ENCODE measurements at places on chromosomes 6 and 20.

GRCh38 chr6:160261991-160262680 is 3.5 kb upstream of the SLC22A2 start:
- no peak for DNase-seq

DNA sequence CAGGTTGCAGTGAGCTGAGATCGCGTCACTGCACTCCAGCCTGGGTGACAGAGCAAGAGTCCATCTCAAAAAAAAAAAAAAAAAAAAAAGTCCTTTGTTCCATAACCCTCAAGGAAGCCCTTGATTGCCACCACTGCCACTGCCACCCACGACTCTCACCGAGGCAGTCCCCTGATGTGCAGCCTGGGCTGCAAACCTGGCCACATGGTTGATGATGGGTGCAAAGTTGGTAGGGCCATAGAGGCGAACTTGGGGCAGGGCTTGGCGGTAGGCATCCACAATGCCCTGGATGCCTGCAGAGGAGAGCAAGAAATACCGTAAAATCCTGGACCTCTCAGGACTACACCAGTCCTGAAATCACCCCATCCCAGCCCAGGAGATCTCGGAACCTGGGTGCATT is 11.5 kb downstream of the SPAG4 start:
- no peak for DNase-seq

- DNase-seq: no peak
These were observed 166.1 kb downstream of the THBS2 start for GRCh38 chr6:169087443-169088041.

DNA sequence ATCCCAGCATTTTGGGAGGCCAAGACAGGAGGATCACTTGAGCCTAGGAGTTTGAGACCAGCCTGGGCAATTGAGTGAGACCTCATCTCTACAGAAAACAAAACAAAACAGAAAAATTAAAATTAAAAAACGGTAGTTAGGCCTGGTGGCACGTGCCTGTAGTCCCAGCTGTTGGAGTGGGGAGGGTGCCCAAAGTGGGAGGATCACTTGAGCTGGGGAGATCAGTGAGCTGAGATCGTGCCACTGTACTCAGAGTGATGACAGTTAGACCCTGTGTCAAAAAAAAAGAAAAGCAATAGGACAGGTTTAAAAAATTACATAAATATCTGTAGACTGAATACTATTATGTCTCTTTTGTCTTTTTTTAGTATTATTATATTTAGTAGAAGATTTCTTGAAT is 64.3 kb downstream of the ITCH start:
- DNase-seq: no peak

GRCh38 chr6:43088654-43089056 is 12.5 kb downstream of the PTK7 start:
- no peak for DNase-seq

- DNase-seq: no peak
These were observed 20.0 kb downstream of the PNLDC1 start for GRCh38 chr6:159819932-159820640.

DNA sequence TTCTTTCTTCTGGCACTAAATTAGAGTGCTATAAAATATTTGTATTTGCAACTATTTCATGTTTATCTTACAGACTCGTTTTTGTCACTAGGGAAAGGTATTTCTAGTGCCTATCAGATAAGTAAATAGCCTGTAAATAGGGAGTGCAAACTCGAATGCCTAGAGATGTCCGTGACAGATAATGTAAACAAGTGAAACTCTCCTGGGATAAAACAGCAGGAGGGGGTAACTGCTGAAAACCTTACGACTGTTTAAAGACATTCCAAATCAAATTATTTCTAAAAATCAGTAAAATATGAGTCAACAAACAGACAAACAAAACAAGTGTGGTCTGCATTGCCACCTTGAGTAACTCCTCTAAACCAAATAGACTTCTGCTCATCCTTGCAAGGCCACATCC is 932.1 kb downstream of the EYS start:
- no peak for DNase-seq

GRCh38 chr6:30683183-30683979 is 3.1 kb downstream of the PPP1R18 start:
- no peak for DNase-seq

- no peak for DNase-seq
These were observed 43.1 kb downstream of the FOXC1 start for GRCh38 chr6:1652842-1653241.

DNA sequence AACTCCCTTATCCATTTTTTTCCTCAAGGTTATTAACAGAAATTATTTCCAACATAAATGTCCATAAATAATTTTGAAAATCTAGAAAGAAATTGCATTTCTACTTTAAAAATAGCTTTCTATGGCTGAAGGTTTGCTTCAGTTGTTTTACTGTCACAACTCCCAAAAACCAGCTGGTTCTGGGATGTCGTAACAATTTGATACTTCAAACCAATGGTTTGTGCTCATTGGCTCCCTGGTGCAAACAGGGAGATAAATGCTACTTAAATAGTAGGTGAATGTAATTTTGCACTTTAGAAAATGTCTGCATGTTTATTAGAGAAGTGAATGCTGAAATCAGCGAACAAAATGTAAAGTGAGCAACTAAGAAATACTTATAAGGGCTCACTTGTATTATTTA is 31.1 kb downstream of the LAMA2 start:
- no peak for DNase-seq

DNA sequence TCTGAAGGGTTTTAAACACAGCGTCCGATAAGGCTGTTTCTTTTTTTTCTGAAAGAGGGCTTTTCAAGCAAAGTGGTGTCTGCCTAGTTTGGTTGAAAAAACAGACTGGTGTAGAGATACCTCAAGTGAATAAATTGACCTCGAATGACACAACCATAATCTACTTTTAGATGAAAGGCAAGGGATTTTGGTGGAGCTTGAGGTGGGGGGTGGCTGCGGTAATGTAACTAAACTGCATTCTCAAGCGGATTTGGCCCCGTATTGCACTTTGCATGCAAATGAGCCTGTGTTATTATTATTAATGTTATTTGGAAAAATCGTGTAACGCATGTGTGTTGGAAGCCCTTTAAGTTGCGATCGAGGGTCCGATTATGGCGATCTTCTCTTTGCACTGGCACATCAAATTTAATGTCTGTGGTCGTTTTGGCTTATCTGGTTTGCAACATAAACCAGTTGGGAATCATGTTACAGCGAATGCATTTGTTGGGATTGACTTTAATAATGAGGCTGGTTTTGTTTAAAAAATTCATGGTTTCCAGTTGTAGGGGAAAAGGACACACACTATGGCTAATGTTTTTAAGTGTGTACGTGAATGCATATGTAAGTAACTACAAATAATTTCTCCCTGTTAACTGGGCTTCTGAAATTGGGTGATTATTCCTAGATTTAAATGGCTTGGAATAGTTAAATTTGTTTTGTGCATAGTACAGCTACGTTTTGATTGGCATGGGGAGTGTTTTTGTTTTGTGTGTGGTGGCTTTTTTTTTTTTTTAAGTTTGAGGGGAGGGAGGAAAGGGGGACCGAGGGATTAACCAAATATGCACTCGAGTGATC is 1.0 kb downstream of the JARID2 start:
- DNase-seq: no peak

GRCh38 chr6:137724018-137724403 is 143.0 kb upstream of the TNFAIP3 start:
- DNase-seq: no peak

GRCh38 chr6:118502169-118502568 is 45.9 kb upstream of the PLN start:
- no peak for DNase-seq

- DNase-seq: no peak
These were observed 70.4 kb downstream of the JAG1 start for GRCh38 chr20:10603378-10603777.

GRCh38 chr6:63372951-63373533 is 53.3 kb upstream of the LGSN start:
- no peak for DNase-seq

GRCh38 chr20:5090191-5090590 is 29.6 kb downstream of the PCNA start:
- no peak for DNase-seq

DNA sequence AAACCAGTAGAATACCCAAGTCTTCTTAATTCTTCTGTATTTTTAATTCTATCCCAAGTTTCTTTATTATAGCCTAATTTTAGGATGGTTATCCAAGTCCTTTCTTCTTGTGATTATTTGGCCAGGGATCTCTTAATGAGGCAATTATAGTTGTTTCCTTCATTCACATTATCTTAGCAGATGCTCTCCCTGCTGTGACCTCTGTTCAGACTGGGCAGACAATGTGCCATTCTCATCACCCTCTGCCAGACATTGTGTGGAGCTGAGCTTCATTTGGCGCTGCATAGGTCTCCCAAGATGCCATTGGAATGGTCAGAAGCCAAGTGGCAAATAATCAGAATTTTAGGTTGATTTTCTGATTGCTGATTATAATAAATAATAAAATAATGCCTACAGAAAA is 79.4 kb downstream of the LIN28B start:
- DNase-seq: no peak

DNA sequence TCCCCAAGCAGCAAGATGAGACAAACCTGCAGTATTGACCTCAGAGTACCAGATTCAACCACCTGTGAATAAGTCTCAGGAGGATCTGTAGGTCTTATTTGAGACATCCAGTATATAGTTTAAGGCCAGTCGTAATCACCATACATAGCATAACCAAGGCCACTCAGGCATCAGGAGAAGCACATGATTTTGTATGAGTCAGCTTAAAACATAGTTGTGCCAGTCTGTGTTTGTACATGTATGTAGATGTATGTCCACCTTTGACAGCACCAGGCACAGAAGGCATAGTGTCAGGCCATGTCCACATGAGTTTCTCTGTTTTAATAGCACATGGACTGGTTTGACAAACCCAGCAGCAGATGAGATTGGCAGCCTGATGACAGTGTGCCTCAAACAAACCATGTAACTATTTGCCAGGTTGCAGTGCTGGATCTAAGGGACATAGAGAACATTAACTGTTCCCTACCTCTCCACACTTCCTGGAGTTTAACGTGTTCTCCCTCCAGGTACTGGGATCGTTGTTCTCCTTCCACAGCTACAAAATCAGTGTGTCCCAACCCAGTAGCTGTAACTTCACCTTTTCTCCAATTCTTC is 8.6 kb upstream of the ASIP start:
- no peak for DNase-seq

DNA sequence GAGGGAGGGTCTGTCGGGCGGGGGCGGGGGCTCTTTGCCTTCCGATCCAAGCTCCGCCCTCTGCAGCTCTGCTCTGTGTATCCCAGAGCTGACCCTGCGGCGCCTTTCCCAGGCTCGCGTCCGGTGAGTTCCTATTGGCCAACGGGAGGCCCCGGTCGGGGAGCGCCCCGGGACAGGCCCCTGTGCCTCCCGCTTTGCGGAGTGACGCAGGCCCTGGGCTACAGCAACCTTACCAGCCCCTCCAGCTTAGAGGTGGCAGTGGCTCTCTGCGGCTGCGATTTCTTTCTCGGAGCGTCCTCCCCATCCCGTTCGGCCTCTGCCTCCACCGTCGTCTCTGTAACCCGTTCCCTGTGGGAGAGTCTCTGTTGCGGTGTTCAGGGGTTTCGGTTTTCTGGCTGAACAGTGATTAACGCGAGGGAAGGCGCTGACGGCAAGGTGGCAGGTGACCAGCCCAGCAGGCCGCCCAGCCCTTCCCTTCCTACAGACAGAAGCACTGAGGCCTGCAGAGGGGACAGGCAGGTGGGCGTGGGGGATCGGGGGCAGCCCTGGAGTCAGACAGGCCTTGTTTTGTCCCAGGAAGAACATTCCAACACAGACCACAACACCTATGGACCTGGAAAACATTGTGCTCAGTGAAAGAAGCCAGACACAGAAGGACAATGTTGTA is 18.1 kb upstream of the CEBPB start:
- DNase-seq: no peak

DNA sequence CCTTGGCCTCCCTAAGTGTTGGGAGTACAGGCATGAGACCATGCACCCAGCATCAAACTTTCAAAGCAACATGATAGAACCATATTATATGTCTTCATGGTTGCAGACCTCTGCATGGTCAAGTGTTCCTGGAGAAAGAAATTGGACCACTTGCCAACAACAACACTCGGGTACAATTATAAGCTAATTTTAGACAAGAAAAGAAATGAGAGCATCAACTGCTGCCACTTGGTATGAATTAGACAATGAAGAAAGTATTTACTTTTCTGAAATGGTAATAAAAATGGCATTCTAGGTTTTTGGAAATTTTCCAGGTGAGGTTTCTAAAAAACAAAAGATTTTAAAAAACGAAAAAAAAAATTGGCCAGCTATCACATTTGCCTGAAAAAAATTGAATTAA is 7.7 kb upstream of the PM20D2 start:
- no peak for DNase-seq

DNA sequence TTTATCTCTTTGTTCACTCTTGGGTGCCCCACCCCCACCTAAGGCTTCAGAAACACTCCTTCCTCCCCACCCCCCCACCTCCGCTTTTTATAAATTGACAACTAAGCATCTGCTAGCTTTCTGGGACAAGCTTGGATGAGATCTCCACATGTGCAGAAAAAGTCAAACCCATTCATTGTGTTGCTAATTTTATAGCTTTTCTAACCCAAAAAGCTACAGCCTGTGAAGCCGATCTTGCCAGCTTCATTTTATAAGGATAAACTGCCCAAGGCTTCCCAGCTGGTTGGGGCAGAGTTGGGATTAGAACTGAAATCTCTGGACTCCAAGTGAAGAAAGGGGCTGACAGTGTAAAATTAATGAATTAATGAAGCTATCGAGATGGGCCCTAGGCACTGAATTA is 24.1 kb downstream of the BPIFB4 start:
- no peak for DNase-seq

GRCh38 chr6:95578106-95578410 is 723 bp downstream of the MANEA start:
- no peak for DNase-seq

DNA sequence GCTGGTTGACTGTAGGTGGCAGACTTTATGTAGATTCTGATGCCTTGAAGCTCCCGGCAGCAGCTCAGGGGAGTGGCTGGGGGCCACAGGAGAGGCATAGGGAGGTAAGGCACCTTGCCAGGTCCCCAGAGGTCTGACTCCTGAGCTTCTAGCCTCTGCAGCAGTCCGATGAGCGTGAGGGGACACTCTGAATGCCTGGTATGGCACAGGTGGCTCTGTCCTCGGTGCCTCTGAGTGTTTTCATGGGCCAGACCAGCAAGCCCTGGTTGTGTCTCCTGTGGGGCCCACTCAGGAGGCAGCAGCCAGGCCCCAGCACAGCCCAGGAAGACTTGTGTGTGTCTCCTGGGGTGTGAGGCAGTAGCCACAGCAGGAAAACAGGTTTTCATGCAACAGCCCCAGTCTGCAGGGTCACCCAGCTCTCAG is 39.7 kb upstream of the IRF4 start:
- DNase-seq: no peak

DNA sequence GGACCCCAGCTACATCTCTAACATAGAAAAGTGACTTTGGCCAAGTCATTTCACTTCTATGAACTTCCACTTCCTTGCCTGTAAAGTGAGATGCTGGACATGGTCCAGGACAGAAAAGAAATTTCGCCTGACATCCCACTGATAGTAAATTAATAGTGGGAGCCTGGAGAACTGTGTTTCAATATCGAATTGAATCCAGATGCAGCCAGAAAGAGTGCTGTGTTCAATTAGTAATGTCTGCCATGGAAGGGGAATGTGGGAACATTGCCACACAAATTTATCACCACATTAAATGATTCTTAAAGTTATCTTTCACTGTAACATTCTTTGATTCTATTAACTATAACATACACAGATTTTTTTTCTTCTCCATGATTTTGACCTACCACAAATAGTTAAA is 255.0 kb downstream of the HACE1 start:
- DNase-seq: no peak

GRCh38 chr6:53979468-53980067 is 131.7 kb upstream of the MLIP start:
- no peak for DNase-seq

- no peak for DNase-seq
These were observed 61.5 kb downstream of the IBTK start for GRCh38 chr6:82185948-82186535.

GRCh38 chr6:107717781-107718180 is 106.3 kb downstream of the SCML4 start:
- DNase-seq: no peak

Data from effector CD8-positive, alpha-beta T cell (primary cell).